Endothelial cell (in vitro differentiated cells): ENCODE measurements at places on chromosomes 5 and 9. TPM values are rescaled to one million over a fixed set of nuclear protein-coding genes. Genes with fewer than 3 reads are reported as not detected.

MAMDC4 gene
- 10.0 TPM for total RNA-seq

SMIM3 gene
- 3.0 TPM for total RNA-seq

TAF11L5 gene
- not detected for total RNA-seq

HTR1A gene
- total RNA-seq, result not detected

STARD4 gene
- 39.5 TPM for total RNA-seq

FST gene
- 3.3 TPM for total RNA-seq

ELOVL7 gene
- 4.4 TPM for total RNA-seq

SOHLH1 gene
- 0.18 TPM for total RNA-seq

GDNF gene
- total RNA-seq, result not detected

OTP gene
- not detected for total RNA-seq

TNFSF8 gene
- not detected for total RNA-seq

PFN3 gene
- total RNA-seq, result not detected

PCDHGC5 gene
- 2.9 TPM for total RNA-seq

LRRC19 gene
- total RNA-seq, result not detected

C5orf58 gene
- total RNA-seq, result 0.28 TPM

KIAA1191 gene
- 122 TPM for total RNA-seq

HACD4 gene
- 5.7 TPM for total RNA-seq

GKAP1 gene
- total RNA-seq, result 3.5 TPM

SLC46A2 gene
- not detected for total RNA-seq

SHISAL2B gene
- 1.4 TPM for total RNA-seq

ABCA1 gene
- total RNA-seq, result 171 TPM

SPINK7 gene
- total RNA-seq, result not detected

CAVIN4 gene
- total RNA-seq, result 7.4 TPM

IPO11 gene
- 96.0 TPM for total RNA-seq

UAP1L1 gene
- total RNA-seq, result 3.2 TPM

NUTM2F gene
- not detected for total RNA-seq

HK3 gene
- 0.51 TPM for total RNA-seq

FBP1 gene
- not detected for total RNA-seq

CARD6 gene
- total RNA-seq, result 3.7 TPM

NRG2 gene
- total RNA-seq, result not detected

C9 gene
- not detected for total RNA-seq

LPAR1 gene
- 5.6 TPM for total RNA-seq

MATR3 gene
- 235 TPM for total RNA-seq

STKLD1 gene
- 0.64 TPM for total RNA-seq

GRXCR2 gene
- not detected for total RNA-seq

SVEP1 gene
- total RNA-seq, result 0.08 TPM

PCDHGA11 gene
- 10.8 TPM for total RNA-seq

ORM2 gene
- total RNA-seq, result not detected

ISCA1 gene
- 41.9 TPM for total RNA-seq

KCNIP1 gene
- total RNA-seq, result 6.1 TPM

HRCT1 gene
- total RNA-seq, result 0.87 TPM

CCL27 gene
- not detected for total RNA-seq

OR13J1 gene
- not detected for total RNA-seq

PAEP gene
- not detected for total RNA-seq
